ENCODE measurements at places on chromosomes 3 and 15.

DNA sequence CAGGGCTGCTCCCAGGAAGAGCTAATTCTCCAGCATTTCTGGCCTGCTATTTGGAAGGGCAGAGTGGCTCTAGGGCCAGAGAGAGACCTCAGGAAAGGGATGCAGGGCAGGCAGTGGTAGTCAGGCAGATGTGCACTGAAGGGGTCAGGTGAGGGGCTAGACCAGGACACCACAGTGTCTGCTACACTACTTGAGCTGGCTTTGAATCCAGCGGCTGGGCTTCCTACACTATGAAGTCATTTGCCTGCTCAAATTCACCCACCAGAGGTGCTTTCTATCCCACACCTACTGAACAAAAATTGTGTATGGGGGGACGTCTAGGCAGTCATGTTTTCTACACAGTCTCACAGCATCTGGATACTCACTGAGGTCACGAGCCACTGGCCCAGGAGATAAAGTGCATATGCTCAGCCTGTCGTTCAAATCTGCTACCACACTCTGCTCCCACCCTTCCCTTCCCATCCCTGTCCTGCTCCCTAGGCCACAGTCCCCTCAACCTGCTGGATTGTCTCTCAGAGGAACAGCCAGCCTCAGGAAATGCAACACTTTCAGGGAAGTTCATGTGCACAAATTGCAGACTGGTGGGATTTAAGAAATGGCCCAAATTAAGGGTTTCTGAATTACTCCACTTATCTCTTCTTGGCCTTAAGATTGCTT, 49.9 kb upstream of the SLC6A11 start:
- DNase-seq: no peak

GRCh38 chr3:184580376-184580775, 18.8 kb downstream of the EPHB3 start:
- DNase-seq: no peak

- no peak for DNase-seq
These were observed 338.5 kb upstream of the THBS1 start for GRCh38 chr15:39242345-39242744.

GRCh38 chr3:127680798-127681221, 8.1 kb downstream of the ABTB1 start:
- DNase-seq: no peak

GRCh38 chr15:100898152-100898490, 18.5 kb downstream of the ALDH1A3 start:
- no peak for DNase-seq

DNA sequence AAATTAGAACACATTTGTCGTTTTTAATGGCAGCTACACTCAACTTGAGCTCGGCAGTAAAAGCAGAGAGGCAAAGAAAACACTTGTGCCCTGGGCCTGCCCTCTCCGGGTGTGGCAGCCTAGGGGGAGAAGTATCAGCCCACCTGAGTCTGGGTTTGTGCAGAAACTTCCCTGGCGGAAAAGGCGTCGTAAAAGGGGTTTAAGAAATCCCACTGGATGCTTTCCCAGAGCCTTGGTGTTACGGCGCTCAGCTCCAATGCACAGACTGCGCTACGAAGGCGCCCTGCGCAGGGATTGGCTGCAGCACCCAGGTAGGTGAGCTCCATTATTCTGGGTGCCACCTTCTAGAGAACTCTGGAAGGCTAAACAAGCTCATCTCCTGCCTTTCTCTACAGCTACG, 461.5 kb upstream of the NR2F2 start:
- DNase-seq: no peak

DNA sequence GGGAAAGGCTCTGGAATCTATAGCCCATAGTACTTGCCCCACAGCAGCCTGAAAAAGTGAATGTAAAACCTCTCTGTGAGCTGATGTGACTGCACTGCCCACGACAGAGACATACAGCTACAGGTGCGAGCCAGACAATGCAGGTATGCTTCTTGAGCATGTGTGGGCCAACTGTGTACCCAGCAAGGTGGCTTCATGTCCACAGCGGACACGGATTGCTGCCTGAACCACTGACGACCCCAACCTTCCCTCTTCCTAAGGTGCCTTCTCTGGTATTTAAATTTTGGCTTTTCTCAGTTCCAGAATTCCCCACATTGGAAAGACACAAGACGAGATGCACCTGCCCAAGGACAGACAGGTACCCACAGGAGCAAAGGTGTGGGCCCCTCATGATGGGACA, 65.8 kb downstream of the SCN5A start:
- no peak for DNase-seq

DNA sequence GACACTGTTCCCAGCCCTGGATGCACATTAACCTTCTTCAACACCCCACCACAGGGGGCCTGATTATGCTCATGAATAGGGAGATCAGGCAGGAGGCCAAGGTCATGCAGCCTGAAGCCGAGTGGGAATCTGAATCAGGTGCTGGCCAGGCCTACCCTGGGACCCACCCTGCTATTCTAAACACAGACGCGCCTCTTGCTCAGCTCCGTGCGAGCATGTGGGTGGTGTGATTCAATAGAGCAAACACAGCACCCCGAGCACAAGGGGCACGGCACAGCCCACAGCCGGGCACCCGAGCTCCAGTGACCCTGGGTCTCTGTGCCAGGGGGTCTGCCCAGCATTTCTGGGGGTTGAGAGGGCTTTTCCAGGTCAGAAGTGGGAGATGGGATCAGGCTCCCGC, 24.6 kb upstream of the GRIP2 start:
- DNase-seq: no peak

GRCh38 chr15:96331144-96331944, 844 bp downstream of the NR2F2 start:
- no peak for DNase-seq

DNA sequence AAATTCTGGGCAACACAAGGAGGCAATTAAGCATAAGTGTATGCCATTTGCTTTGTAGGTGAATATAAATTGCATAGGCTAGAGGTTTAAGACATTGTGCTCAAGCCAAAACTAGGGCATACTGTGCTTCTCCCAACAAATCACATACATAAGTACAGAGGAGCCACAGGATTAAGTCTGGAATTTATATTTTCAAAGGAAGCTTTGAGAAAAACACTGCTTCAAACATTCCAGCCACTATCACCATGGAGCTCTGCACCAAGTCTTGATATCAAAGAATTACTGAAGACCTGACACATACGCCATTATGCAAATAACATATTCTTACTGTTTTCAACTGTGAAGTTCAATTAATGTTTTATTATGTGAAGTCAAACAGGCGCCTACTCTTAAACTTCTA, 119.4 kb upstream of the NPHP3 start:
- no peak for DNase-seq

DNA sequence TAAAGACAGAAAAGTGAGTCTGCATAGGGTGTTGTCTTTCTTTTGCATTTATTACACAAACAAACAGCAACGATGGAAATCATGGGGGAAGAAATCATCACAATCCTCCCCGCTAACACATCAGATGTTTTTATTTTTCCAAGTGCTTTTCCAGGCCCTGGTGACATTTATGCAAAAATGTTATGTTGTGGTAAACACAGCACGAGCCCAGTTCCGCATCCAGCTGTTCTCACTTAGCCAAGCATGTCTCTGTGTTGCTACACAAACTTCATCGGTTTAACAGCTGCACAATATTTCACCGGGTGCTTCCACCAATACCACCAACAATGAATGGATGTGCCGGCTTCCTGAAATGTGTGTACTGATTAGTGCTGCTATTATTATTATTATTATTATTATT, 53.7 kb upstream of the ABHD17C start:
- DNase-seq: no peak

- peak; percentile 77 for DNase-seq
These were observed at the start of gene MAN2A2 for GRCh38 chr15:90902840-90903732. Gene MAN2A2, plus strand, starts transcription at chr15:90903302. Its CDS starts 906 bp downstream, at chr15:90904208.

GRCh38 chr15:65535192-65535591, 4.9 kb downstream of the HACD3 start:
- no peak for DNase-seq

DNA sequence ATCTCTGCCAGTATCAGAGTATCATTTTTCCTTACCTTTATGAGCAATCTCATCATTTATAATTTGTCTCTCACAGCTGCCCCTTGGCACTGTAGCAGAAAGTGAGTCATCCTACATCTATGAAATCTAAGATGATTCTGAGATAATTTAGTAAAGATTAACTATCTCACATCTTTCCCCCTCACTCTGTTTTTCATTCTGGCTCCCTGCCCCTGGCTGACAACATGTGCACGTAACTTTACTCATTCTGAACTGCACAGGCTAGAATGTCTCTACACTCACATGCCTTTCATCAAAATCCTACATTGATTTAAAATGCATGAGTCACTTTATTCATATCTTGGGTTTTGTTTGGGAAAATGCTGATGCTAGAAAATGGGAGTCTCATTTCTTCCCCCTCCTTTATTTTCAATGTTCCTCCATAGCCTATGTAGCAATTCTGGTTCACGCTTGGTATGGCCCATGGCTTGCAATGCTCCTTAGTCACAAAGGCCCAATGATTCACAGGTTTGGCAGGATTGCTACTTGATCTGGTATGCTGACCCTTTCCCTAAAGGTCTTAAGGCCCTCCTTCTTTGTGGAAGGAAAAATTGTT, 838.5 kb downstream of the TUSC7 start:
- no peak for DNase-seq

DNA sequence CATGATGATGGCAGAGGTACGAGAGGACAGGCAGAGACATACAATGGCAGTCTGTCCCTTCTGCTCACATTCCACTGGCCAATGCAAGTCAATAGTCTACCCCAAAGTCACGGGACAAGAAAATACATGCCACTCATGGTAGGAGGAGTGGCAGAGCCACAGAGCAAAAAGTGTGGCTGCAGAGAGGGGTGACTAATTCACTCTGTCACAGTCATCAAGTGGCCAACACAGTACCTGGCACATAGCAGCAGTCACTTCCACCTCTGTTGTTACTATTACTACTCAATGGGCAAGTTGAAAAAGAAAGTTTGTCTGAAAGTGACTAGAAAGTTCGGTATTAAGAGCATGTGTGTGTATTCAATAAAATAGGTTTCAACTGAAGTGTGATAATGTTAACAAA, 91.4 kb downstream of the SMAD3 start:
- DNase-seq: no peak

- DNase-seq: no peak
These were observed 27.2 kb upstream of the TNFSF10 start for GRCh38 chr3:172550347-172550943.

DNA sequence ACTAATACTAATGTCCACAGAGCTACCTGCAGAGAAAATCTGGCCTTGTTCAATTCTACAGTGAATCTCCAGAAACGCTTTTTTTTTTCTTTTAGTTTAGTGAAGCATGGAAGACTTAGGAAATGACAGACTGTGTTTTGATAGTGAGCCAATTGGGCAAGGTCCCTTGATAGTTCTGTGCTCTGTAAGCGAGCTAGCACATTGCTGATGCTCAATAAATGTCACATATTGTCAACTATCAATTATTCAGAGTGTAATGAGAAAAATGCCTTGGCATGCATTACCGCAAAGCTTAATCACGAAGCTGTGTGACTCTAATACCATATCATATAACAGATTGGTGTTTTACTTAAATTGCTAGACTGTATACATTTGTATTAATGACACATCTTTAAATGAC, 5.2 kb upstream of the C3orf85 start:
- DNase-seq: no peak

DNA sequence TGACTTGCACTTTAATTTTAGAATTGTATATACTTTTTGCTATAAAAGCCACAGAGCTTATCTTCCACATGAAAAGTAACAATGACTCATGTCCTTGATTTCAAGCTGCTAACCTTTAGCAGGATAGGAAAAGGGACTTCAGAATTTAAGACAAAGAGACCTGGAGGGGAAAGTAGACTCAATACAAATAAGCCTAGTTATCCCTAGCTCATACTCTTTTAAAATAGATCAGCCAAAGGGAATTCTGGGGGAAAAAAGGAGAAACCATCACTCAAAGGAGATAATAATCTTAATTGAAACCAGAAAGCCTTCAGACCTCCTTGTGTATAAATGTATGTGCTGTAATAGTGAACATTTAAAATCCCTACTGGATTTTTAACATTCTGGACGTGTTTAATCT, 930.3 kb downstream of the NTRK3 start:
- DNase-seq: no peak

DNA sequence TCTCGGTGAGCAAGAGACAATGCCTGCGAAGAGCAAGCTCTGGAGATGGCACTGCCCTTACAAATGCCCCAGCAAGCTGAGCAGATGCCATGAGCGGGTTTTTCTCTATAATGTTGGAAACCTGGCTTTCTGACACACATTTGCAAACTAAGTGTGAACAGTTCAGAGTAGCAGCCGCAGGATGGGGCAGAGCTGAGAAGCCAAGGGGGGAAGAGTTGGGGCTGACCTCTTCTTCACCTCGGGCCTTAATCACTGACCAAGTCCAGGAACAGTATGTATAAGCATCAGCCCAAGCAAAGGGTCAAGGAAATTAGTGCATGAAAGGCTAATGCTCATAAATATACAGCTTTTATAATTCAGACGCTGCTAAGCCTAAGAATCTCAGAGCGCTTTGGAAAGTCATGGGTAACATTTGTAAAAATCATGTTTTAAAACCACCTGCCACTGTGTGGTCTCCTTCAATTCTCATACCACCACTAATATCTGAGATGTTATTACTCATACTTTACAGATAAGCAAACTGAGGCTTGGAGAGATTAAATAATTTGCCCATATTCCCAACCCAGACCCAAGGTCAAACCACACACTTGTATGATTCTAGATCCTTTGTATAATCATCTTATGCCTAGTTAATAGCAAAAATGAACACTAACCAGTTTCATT, 603.4 kb downstream of the FOXP1 start:
- no peak for DNase-seq

DNA sequence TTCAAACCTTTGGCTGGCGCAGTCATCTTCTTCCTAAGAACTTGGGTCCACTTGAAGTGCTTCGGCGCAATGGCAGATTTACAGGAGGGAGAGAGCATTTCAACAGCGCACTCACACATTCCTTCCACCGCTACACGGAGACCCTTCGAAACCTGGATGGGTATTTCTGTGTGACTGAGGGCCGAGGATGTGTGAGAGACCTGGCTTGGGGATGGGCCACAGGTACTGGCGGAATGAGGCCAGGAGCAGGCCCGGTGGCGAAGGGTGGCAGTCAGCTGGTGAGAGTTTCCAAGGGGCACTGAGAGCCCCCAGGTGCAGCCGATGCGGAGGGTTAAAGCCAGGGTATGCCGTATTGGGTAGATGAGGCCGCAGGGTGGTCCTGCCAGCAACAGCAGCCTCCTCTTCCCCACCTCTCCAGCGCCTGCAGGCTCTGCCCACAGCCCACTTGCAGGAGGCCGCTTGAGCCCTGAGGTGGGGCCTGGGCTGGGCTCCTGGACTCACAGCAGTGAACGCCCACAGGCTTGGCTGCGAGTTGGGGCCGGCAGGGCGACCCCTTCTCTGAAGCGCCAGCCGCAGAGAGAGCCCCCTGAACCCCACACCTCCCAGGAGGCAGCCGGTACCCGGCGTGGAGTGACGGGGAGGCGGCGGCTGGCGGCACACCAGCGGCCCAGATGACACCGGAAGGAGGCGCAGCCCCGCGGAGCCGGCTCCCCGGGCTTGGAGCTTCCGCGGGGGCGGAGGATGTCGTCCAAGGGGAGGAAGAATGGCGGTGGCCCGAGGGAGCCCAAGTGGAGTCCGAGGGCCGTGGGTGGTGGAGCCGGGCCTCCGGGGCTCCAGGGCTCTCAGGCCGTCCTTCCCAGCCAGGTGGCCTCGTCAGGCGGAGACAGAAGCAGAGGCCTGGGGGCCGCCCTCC, 166.5 kb downstream of the NSMCE3 start:
- no peak for DNase-seq

GRCh38 chr3:187941848-187942194, 196.6 kb upstream of the BCL6 start:
- DNase-seq: no peak

All from C1 segment of cervical spinal cord (tissue), 14 donors.